ENCODE measurements at places on chromosomes 2 and 18.

DNA sequence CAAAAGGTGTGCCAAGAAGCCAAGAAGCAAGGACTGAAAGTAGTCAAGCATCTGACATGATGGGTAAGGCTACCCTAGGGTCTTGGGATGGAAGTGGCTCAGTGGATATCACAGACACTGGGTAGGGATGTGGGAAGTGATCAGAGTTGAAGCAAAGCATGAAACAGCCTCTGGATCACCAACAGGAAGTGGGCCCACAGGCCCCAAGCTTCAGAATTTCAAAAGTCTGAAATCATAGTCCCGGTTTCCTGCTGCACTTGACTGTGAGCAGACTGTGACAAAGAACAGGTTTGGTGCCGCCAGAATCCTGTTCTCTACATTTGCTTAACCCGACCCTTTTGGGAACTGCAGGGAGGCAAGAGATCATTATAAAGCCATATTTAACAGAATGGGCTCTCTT lies 57.4 kb downstream of the SP100 start:
- DNase-seq, result no peak

GRCh38 chr2:233845301-233846060 lies 8.9 kb downstream of the HJURP start:
- no peak for DNase-seq

GRCh38 chr18:66046032-66046602 lies 295.3 kb downstream of the CDH7 start:
- DNase-seq, result no peak

GRCh38 chr2:229927817-229928321 lies 5.6 kb downstream of the FBXO36 start:
- DNase-seq, result no peak

DNA sequence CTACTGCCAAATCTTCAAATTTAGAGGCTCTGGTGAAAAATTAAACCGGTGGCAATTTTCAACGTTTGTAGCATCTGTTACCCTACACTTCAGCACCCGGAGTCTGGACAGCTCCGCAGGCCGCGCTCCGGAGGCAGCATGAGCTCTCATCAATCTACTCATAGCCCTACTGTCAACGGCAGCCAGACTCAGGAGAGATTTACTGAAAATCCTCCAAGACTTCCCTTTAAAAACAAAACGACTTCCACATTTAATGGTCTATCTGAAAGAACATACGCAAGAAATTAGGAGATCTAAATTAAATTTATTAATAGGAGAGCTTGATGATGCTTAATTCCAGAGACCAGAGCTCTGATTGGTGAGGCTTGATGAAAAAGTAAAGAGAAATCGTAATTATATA lies 970 bp upstream of the ADCYAP1 start:
- DNase-seq, result peak; percentile 77

DNA sequence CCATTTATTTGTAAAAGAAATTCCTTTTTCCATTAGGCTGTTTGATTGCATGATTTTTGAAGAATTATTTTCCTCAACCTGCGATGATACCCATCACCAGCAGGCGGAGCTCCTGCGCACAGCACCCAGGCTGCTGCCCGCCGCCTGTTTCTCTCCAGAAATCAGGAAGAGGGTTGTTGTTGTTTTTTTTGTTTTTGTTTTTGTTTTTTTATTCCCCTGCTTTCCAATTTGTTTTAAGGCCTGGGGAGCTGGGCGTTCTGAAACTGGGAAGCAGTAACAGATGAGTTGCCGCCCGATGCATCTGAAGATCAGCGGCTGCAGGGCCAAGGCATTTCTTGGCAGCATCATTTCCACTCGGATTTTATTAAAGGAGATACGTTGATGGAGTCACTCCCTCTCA lies 132.1 kb downstream of the MBP start:
- DNase-seq, result peak; percentile 61

DNA sequence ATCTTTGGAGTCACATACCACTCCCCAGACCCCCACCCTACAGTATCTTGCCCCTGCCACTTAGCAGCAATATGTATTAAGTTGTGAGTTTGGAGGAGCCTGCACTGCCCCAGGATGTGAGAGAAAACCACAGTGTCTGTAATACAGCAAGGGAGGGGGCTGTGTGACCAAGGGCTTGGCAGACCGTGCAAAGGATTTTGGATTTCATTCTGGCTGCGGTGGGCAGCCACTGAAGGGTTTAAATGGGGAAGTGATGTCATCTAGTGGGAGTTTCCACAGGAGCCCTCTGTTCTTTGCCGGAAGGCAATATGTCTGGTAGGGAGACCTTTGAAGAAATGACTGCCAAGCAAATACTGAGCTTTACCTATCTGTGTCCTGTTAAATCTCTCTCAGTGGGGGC lies 202.4 kb downstream of the FHOD3 start:
- DNase-seq, result no peak

- DNase-seq, result no peak
Observed at GRCh38 chr2:237731663-237732062, 66.9 kb upstream of the RBM44 start.

DNA sequence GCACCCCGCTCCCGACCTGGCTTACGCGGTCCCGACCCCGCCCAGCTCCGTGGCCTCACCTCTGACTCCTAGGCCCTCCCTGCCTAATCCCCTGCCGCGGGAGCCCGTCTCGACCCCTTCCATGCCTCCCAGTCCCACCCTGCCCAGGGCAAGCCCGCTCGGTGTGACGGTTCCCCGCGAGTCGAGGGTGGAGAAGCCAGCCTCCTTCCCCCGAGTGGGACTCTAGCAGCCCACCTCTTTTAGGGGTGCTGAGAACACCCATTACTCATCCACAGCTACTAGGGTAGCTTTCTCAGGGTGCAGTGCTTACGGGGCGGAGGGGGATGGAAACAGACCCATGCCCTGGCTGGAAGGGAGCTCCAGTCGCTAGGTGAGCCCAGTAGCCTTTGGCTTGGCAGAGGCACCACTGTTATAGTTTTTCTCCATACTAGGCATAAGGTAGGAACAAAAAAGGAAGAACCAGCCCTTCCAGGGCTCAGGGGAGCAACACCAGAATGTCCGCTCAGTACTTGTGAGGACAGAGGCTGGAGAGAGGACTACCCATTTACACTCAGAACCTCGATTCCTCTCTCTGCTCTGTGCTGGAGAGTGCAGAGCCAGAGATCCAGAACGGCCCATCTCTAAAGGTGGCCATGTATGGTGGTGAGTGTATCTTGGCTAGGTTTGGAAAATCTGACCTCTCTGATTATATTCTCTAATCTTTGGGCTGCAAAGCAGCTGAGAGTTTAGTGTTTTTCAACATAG lies 606 bp downstream of the AGBL5 start:
- peak; percentile 38 for DNase-seq

DNA sequence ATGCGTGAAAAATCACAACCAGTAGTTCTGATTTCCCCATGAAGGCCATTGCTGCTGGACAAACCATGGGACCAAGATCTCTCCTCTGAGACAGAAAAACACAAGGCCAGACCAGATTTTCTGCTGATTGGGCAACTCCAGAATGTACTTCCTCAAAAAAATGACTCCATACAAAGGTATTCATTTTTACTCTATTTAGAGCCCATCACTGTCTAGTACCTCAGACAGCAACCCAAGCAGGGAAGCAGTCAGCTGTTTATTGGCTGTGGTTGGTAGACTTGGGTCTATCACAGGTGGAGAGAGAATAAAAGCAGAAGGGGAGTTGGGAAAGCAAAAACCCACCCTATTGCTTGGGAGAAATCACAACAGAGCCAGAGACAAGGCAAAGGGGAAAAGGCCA lies 219.9 kb downstream of the PIK3C3 start:
- DNase-seq, result no peak

DNA sequence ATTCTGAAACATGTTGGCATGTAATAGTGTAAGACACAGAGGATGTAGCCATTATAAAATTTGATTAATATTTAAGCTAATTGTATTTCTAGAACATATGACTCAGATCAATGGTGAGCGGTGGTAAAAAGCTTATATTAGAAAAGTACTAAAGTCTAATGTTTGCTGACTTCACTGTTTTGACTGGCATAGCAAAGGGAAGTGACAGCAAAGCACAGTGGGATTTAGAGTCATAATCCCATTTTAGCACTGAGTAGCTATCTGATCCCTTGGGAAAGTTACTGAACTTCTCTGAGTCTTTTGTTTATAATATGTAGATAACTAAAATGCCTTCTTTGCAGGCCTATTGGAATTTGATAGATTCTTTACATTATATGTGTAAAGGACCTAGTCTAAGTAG lies 60.4 kb downstream of the KIAA1328 start:
- no peak for DNase-seq

- DNase-seq, result no peak
Observed at GRCh38 chr2:61536180-61536571, 2.0 kb downstream of the XPO1 start.

DNA sequence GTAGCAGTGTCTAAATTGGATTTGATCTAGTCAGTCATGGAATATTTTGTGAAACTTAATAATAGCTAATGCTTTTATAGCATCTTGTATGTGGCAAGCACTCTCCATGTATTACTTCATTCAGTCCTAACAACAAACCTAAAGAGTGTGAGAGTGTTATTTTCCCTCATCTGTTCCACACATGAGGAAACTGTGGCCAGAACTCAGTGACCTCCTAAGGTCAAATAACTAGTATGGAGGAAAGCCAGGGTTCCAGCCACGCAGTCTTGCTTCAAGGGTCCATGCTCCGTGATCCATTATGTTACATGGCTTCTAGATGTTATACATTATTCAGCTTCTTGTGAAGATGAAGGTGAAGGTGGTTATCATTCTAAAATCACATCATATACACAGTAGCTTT lies 45.5 kb downstream of the TWSG1 start:
- no peak for DNase-seq

DNA sequence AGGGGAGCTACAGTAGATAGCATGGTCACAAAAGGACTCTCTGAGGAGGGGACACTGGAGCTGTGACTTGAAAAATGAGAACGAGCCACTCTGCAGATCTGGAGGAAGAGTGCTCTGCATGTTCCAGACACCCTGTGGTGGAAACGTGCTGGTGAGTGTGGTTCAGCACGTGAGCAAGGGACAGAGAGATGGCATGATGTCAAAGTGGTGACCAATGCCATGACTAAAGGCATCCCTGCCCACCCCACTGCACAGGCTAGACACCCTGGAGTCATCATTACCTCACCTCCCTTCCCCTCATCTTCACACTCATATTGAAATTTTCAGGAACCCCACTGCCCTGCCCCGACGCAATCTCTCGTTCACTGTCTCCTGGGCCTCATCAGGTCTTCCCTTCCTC lies 56.5 kb downstream of the SLC4A5 start:
- no peak for DNase-seq

- DNase-seq, result no peak
Observed at GRCh38 chr2:15749460-15750432, 158.1 kb downstream of the DDX1 start.
